ENCODE measurements at places on chromosomes 1 and 21.

DNA sequence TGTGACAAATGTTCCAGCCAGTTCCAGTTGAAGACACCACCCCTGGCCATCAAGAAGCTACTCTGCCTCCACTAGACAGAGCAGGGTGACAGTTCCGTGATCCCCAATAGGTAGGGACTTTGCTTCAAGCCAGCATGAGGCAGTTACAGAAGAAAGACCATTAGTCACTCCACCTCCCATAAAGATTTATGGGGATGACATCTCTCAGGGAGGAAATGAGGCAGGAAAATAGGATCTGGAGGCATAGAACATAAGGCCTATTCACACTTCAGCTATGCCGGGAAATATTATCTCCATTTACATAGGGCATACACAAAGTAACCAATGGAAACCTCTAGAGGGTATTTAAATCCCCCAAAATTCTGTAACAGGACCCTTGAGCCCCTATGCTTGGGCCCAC lies 3.5 kb upstream of the GBP7 start:
- DNase-seq = no peak

GRCh38 chr21:32979598-32980268 lies 46.0 kb upstream of the OLIG2 start:
- DNase-seq = no peak

- DNase-seq = no peak
Observed at GRCh38 chr1:19322481-19322880, 10.4 kb downstream of the SLC66A1 start.

- no peak for DNase-seq
Observed at GRCh38 chr1:240987928-240988327, 369.1 kb downstream of the RGS7 start.

DNA sequence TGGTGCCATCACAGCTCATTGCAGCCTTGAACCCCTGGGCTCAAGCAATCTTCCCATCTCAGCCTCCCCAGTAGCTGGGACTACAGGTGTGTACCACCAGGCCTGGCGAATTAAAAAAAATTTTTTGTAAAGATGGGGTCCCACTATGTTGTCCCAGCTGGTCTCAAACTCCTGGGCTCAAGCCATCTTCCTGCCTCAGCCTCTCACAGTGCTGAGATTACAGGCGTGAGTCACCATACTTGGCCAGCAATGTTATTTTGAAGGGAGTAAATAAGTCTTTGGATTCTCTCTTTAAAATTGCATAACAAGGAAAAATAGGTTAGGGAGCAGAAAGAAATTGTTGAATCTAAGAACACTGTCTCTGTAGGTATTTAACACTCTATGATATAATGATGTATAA lies 111.3 kb downstream of the RPS6KC1 start:
- DNase-seq = no peak

- no peak for DNase-seq
Observed at GRCh38 chr1:89673251-89673650, 40.3 kb downstream of the LRRC8C start.

Measured in activated T-cell treated with anti-CD3 and anti-CD28 coated beads for 1 hour (primary cell).